ENCODE measurements at places on chromosomes 6 and 20.

DNA sequence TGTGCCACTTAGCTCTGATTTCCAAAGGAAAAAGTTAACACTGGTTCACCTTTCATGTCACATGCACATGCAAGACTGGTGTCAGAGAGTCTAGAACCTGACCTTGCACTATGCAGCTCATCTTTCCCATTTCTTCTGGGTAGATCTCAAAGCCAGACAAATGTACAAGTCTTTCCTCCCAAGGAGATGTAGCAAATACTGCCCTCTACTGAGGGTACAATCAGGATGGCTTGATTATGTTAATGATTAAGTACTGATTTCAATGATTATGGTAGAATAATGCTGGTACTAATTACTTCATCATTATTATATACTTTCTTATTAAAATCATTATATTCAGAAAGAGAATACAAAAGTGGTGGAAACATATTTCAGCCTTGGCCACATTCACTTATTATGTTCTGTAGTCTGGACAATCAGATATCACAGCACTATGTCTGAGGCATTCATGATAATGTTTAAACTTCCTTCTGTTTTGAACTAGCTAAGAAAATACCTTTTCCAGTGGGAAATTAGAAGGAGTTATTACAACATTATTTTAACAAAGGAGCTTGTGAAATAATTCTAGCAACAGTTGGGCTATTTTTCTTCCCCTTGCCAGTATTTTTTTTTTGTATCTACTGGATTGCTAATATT lies 68.5 kb upstream of the FOXO3 start:
- peak; percentile 38 for DNase-seq

- no peak for DNase-seq
These were observed 837 bp downstream of the TRAM2 start for GRCh38 chr6:52576054-52576391.

DNA sequence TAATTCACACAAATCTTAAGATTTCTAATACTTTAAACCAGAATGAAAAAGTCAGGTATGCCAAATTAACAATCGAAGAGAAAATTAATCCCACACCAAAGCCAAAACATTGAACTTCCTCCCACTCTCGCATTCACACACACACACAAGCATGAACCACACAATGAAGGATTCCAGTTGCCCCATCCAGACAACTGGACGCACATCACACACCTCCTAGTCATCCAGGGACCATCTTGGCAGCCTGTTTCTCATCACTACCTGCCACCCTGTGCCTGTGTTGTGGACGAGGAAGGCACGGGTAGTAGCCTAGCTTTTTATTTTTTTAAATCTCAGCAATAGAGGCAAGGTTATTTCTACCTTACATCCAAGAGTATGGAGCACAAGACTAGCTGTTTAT lies 15.2 kb downstream of the B4GALT5 start:
- DNase-seq, result no peak

- DNase-seq, result no peak
These were observed 14.0 kb downstream of the CALHM6 start for GRCh38 chr6:116475141-116475540.

- DNase-seq, result no peak
These were observed 951.6 kb downstream of the TFAP2A start for GRCh38 chr6:9463311-9463710.

- peak; percentile 73 for DNase-seq
These were observed 42.5 kb upstream of the CD83 start for GRCh38 chr6:14075095-14075503.

GRCh38 chr20:57584768-57585461 lies 24.0 kb downstream of the PCK1 start:
- no peak for DNase-seq

DNA sequence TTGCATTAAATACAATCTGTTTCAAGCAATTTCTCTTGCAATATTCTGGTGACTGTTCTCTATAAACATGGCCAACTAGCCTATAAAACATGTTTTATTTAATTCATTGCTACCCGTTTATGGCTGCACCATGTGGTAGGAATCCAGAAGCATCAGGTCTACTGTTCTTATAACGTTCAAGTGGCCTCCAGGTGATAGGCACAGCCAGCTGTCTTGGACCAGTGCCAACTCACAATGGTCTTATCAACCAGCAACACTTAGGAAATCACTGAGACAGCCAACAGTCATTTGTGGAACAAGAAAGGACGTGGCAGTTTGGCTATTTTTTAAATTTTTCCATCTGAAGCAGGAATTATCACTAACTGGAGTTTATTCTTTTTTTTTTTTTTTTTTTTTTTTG lies 193.6 kb downstream of the NKAIN2 start:
- DNase-seq, result no peak

Data from bone marrow (tissue), 2 donors.